ENCODE measurements at places on chromosomes 12 and 14.

DNA sequence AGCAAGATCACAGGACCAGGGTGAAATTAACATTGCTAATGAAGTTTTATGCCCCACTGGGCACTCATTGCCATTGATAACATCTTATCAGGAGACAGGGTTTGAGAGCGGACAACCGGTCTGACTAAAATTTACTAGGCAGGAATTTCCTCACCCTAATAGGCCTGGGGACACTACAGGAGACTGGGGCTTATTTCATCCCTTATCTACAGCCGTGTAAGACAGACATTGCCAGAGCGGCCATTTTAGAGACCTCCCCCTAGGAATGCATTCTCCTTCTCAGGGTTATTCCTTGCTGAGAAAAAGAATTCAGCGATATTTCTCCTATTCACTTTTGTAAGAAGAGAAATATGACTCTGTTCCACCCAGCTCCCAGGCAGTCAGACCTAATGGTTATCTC is 8.3 kb downstream of the OR4K17 start:
- DNase-seq, result no peak

- DNase-seq, result no peak
Observed at GRCh38 chr12:2876431-2877046, 435 bp downstream of the FOXM1 start.

- DNase-seq, result no peak
Observed at GRCh38 chr14:95222870-95223398, 65.6 kb upstream of the DICER1 start.

- no peak for DNase-seq
Observed at GRCh38 chr14:68668028-68668427, 124.8 kb downstream of the ZFP36L1 start.

DNA sequence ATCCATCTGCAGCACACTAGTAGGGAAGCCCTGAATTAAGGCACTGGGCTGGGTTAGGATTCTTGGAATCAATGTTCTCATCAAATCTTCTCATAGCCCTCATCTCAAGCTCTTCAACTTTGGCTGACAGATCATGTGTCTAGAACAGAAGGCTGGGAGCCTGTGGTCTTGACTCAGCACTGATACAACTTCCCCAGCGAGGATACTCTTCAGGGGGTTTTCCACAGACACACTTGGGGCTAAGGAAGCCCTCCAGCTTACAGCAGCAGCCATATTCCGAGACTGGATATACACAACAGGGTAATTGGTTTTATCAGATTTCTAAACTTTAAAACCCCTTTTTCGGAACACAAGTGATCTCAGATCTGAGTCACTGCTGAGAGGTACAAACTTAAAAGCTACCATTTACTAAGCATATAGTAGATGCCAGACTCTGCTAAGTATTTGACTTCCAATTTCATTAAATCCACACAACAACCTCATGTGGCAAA is 3.5 kb downstream of the FMNL3 start:
- DNase-seq, result no peak

Data from activated T-cell treated with anti-CD3 and anti-CD28 coated beads for 1 hour (primary cell).